ENCODE measurements at places on chromosomes 5 and 9.

DNA sequence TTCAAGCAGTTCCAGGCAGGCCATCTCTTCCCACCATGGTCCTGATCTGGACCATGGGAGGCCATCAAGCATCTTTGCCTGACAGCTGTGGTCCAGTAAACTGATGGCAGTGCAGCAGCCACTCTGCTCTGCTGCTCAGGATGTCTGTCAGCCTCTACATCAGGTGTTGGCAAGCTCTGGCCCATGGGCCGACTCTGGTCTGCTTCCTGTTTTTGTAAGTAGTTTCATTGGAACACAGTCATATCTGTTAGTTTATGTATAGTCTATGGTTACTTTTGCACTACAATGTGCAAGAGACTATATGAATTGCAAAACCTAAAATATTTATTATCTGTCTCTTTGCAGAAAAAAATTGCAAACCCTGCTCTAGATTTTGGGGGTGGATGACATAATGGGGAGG, 225.0 kb downstream of the KCTD16 start:
- DNase-seq = no peak

DNA sequence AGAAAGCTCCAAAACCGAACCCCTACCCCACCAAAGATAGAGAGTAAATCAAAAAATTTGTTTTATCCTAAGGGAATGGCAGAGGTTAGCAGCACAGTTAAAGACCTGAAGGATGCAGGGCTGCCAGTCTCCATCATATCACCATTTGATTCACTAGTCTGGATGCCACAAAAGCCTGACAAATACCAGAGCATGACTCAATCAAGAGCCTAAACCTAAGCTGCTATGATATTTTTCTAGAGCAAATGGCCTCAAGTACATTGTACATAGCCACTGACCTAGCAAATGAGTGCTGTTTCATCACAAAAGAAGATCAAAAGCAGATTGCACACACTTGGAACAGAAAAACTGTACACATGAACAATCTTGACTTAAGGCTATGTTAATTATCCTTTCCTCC, 48.0 kb downstream of the DPYSL3 start:
- no peak for DNase-seq

GRCh38 chr9:6901180-6901579, 143.4 kb downstream of the KDM4C start:
- DNase-seq = no peak

GRCh38 chr9:18330401-18331309, 143.3 kb upstream of the ADAMTSL1 start:
- no peak for DNase-seq

DNA sequence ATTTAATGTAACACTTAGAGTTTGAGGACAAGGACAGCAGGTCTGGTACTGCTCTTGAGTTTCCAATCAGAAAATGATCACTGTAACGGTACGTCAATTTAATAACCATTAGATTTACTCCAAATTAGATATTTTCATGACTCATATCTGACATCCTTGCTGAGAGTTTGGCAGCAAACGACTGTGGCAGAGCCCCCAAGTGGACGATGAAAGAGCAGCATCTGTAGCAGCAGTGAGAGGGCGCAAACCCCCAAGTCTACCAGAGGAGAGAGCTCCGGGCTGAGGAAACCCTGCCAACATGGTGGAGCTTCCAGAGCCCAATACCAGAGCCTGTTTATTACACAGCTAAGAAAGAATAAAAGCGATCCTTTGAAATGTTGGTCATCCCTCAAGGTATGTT, 73.2 kb upstream of the EPB41L4A start:
- no peak for DNase-seq

- no peak for DNase-seq
Measured at GRCh38 chr9:90325913-90326653, 316.5 kb downstream of the DIRAS2 start.

DNA sequence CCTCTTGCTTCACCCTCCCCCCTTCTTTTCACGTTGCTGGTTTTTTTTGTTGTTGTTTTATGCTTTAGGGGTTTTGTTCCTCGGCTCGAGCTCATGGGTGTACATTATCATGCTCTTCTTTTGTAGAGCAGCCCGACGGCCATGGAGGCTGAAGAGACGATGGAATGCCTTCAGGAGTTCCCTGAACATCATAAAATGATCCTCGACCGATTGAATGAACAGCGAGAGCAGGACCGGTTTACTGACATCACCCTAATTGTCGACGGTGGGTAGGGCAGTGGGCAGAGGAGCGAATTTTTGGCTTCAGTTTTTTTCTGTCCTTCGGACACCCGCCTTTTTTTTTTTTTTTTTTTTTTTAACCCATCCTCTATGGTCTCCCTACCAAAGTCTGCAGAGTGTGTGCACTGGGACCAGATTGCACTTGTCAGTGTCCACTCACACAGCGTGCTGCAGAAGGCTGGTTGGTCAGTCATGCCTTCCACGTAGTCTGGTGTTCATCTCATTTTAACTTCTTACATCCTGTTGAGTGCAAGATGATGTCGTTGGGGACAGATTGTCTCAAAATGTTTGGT, 1.3 kb downstream of the ZNF131 start:
- DNase-seq = no peak

DNA sequence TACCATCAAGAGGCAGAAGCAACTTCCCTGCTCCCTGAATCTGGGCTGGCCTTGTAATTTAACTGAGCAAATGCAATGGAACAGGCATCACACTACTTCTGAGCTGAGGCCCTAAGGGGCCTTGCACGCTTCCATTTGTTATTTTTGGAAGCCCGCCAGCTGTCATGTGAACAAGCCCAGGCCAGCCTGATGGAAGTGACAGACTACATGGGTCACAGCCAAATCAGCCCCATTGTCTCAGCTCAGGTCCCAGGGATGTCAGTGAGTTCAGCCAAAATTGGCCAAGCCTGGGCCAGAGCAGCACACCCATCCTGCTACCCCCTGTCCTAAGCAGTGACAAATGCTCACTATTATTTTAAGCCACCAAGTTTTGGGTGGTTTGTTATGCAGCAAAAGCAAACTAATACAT, 72.8 kb downstream of the PRRT1B start:
- DNase-seq = no peak

GRCh38 chr9:98087420-98088354, 31.2 kb downstream of the NANS start:
- DNase-seq = peak; percentile 27

GRCh38 chr5:56479696-56480077, 246.6 kb upstream of the ANKRD55 start:
- no peak for DNase-seq

DNA sequence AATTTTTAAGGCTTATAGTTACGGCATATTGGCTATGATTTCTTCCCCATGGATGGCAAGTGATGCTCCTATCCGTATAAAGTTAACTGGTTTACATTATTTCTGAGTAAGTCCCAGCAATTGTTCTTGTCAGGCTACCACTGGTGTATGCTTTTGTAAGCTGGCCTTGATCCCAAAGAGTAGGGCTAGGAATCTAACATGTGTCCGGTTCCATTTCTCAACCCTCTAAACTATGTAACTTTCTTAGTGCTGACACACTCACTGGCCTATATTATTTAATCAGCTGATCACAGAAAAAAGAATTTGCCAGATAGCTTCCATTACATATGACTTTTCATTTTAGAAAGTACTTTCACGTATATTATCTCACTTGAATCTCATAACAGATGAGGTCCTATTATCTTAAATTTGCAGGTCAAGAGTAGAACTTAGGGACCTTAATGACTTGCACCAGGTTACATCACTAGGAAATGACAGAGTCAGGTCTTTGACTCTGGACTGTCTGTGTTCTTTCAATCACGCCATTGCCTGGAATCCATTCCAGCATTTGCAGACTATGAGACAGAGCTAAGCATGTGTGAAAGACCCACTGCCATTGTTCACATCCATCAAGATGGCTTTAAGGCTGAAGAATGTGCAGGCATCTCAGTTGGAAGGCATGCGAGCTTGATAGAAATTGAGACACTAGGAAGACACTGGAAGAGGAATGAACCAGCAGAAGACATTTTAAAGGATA, 362.9 kb downstream of the ARRDC3 start:
- DNase-seq = no peak

DNA sequence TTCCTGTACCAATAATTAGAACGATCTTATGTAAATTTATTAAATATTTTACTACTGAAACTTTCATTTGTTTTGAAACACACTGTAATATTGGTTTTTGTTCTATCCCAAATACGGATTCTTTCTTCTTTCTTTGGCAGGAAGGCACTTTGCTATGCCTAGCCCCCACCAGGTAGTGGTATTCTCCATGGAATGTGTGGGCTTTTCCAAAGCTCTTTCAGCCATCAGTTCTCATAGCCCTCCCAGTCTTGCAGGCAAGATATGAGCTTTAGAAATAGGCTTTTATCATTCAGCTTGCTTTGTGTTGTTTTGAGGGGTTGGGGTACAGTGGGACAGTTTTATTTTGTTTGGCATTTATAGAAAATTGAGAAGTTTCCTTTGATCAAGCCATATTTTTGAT, 107.5 kb downstream of the DMXL1 start:
- DNase-seq = no peak

DNA sequence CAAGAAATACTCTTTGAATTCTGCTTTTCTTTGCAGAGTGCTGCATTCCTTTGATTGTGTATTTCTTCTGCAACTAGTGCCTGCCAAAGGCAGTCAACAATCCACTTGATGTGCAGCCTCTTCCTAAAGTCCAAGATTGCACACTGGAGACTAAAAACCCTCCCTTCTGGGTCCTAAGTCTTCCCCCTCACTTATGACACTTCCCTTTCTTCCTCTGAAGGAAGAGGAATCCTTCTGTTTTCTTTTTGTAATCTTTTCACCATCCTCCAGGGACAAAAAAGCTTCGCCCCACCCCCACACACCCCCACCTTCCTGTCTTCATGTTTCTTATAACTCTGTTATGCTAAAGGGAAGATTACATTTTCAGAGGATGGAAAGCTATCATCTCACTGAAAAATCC, 39.9 kb downstream of the WDR36 start:
- DNase-seq = no peak

- DNase-seq = no peak
Measured at GRCh38 chr9:29556317-29556716, 1983.0 kb upstream of the C9orf72 start.
